ENCODE measurements at places on chromosomes 3 and 15.

GRCh38 chr15:49881866-49882265 lies 237.2 kb downstream of the ATP8B4 start:
- no peak for DNase-seq

GRCh38 chr3:186451371-186451770 lies 89.3 kb upstream of the DGKG start:
- DNase-seq = no peak

DNA sequence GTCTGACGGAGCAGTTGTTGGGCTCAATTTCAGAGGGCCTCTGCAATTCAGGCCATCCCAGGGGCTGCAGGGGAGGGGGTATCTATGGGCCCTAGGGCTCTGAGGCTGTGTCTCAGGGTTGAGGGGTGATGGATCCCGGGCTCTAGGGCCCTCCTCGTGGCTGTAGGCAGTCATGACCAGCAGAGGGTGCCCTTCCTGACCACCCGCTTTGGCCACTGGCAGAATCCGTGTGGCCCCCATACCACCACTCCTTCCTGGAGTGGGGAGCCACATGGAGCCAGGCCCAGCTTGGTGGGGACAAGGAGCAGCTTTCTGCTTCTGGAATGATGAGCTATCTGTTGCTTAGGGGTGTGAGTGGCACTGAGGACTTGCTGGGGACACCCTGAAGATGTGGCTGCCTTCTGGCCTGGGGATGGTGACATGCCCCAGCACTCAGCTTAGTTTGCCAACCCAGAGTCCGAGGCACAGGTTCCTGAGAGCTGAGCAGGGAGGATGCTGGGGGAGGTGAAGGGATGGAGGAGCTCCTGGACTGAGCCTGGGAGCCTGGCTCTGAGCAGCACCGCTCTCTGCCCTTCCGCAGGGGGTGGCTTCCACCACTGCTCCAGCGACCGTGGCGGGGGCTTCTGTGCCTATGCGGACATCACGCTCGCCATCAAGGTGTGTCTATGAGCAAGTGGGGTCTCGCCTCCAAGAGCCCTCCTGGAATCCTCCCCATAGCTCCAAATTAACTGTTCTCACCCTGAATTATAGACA lies 20.2 kb downstream of the HDAC11 start:
- DNase-seq = peak; percentile 10

GRCh38 chr3:12655701-12656100 lies 8.2 kb downstream of the RAF1 start:
- DNase-seq = no peak

DNA sequence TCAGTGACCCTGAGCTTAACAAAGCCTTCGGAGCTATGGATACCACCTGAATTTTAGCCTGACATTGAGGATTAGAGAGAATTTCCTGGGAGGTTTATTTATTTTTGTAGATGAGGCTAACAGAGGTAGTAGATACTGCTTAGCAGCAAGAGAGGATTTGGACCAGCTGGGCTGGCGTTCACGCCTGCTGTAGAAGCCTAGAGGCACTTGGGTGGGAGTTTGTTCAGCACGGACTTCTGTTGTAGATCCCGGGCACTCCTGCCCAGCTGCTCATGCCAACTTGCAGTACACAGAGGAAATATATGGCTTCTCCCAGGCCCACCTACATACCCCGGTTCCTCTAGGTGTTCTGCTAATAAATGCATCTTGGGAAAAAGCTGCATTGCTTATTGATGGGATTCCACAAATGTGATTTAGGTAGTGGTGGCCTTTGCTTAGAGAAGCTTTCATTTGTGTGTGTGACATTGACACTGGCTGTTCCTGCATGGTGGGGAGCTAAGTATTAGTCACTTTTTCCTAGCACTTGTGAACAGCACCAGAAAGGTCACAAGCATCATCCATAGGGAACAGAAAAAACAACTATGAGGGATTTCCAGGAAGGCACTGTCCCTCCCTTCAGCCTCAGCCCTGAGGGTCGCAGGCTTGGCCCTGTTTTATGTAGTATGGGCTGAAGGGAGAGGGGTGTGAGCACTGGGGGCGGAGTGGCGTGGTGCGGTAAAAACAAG lies 324.8 kb upstream of the LRRFIP2 start:
- no peak for DNase-seq

- no peak for DNase-seq
Measured at GRCh38 chr3:159803459-159803858, 185.2 kb upstream of the IL12A start.

GRCh38 chr3:169809230-169809795 lies 3.4 kb upstream of the LRRIQ4 start:
- no peak for DNase-seq

DNA sequence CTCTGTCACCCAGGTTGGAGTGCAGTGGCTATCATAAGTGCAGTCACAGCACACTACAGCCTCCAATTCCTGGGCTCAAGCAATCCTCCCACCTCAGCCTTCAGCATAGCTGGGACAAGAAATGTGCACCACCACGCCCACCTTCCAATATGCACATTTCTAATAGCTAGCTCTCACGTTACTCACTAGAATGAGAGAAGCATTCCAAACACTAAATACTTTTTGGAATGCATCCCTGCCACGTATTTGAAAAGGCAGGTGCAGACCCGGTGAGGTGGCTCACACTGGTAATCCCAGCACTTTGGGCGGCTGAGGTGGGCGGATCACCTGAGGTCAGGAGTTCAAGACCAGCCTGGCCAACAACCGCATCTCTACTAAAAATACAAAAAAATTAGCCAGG lies 7.6 kb upstream of the TCF12 start:
- DNase-seq = no peak

GRCh38 chr3:193317682-193318300 lies 60.8 kb downstream of the ATP13A5 start:
- no peak for DNase-seq

DNA sequence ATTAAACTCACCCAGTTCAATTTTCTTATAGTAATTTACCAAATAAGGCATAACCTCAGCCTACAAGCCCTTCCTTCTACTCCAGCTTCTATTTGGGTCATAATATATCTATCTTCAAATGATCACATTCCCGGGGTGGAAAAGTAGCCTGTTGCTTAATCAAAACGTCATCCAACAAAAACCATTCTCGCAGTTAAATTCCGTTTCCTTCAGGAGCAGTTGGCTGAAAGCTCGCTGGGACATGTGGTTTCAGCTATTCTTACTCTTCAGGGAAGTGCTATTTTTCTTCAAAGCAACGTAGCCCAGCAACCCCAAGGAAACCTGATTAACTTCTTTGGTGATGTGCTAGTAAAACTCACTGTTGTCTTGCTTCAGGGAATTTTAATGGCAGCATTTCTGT lies 59.6 kb downstream of the MAGI1 start:
- no peak for DNase-seq

- DNase-seq = no peak
Measured at GRCh38 chr3:38109580-38110313, 27.2 kb downstream of the ACAA1 start.

DNA sequence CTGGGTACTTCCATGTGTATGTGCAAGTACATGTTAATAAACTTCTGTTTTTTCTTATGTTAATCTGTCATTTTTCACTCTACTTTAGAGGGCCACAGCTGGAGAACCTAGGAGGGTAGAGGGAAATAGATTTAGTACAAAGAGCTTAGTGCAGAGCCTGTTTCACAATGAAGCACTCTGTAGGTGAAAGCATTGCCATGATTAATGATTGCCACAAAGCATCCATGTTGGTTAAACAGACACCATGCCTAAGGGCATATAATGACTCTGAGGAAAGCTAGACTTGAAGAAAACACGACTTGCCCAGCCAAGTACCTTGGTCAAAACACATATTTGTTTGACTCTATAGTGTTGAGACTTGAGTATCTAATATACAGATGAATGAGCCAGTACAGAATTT lies 338.4 kb downstream of the FHIT start:
- peak; percentile 40 for DNase-seq

Data from ACHN (cell line).